Daoy (cell line): ENCODE measurements at places on chromosomes 13 and 19. TPM values are rescaled to one million over a fixed set of nuclear protein-coding genes. Genes with fewer than 3 reads are reported as not detected.

ZNF154 gene
- total RNA-seq = not detected in 2 replicates

NKPD1 gene
- total RNA-seq = 0.11 and 1.4 TPM in 2 replicates

DCLK1 gene
- 7.0 and 8.9 TPM in 2 replicates for total RNA-seq

WDR88 gene
- not detected in 2 replicates for total RNA-seq

TTC9B gene
- total RNA-seq = not detected in 2 replicates

MCEMP1 gene
- total RNA-seq = not detected in 2 replicates

ZNF575 gene
- not detected in 2 replicates for total RNA-seq

SELENOV gene
- total RNA-seq = 0.57 and 6.3 TPM in 2 replicates

TMPRSS9 gene
- total RNA-seq = not detected in 2 replicates

ZNF880 gene
- total RNA-seq = 15.6 and 24.1 TPM in 2 replicates

CGB8 gene
- total RNA-seq = 27.8 and 31.4 TPM in 2 replicates

DNA sequence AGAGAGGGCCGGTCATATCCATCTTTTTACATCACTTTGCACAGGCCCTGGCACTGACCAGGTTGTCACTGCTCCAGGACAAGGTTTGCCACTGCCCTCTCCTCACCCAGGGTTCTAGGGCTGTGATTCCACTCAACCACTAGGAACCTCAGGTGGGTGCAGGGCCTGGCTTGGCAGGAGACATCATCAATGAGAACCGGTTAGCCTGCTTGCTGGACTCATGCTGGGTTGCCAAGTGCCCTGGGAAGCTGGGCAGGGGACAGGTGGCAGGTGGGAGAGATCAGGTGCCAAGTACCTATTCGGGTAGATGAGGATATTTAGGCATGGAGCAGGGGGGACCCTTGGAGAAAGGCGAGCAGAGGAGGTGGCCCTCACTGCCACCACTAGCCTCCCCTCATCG lies 4.2 kb upstream of the CERS4 start:
- no peak for DNase-seq

- DNase-seq = no peak
Observed at GRCh38 chr19:56222901-56223300, 20.8 kb downstream of the ZSCAN5C start.

DNA sequence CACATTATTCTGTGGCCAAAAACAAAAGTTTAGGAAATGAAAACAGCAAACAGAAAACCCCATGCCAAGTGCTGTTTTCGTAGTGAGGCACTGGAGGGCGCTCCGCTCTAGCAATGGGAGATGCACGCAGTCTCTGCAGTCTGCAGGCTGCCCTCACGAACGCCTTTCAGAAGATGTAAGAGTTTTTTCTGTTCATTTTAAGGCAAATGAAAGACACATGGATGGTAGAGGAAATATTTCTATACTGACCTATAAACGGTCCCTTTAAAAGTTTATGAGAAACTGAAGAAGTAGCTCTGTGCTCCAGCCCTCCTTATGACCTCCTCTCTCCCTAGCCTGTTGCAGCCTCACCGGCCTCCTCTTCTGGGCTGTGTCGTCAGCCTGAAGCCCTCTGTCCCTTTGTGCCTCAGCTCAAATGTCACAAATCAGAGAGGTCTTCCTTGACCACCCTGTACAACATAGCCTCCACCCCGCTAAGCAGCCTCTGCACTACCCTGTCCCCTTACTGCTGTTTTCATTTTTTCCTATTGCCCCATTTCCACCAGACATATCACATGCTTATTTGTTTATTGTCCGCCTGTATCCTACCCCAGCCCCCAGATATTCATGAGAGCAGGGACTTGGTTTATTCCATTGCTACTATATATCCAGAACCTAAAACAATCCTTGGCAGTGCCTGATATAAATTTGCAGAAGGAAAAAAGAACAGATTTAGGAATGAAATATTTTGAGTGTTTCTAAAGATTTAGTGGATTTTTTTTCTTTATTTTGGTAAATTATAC lies 116.4 kb downstream of the TM9SF2 start:
- DNase-seq = peak; percentile 49

- DNase-seq = peak; percentile 21
Observed at GRCh38 chr13:79385694-79386093, 20.4 kb downstream of the RBM26 start.

- DNase-seq = no peak
Observed at GRCh38 chr13:20272588-20273171, 40.6 kb upstream of the GJB6 start.

GRCh38 chr13:105612541-105612940 lies 922.9 kb downstream of the EFNB2 start:
- DNase-seq = no peak

GRCh38 chr19:2083174-2083854 lies 12.8 kb downstream of the MOB3A start:
- DNase-seq = no peak

DNA sequence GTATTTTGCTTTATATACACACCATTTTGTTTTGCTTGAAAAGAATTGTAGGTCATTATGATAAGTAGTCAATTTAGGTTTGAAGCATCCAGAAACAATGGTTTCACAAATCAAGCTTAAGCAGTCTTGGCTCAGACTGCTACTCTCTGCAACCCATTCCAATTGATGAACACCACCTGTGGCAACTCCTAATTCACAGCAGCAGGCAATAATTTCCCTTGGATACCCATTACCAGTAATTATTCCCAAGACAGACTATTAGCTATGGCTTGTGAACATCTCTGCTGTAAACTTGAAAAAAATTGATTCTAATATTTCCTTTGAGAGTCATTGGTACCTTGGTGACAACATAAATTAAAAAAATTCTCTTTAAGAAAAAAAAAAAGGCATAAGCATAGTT lies 299.3 kb upstream of the SLITRK6 start:
- DNase-seq = no peak

- no peak for DNase-seq
Observed at GRCh38 chr13:100154842-100155416, 66.0 kb downstream of the PCCA start.

- DNase-seq = no peak
Observed at GRCh38 chr13:92197669-92198068, 799.2 kb downstream of the GPC5 start.

GRCh38 chr19:49119411-49120324 lies at the start of gene PPFIA3:
PPFIA3 (plus strand) TSS chr19:49119544; CDS start chr19:49127874, 8,330 bp downstream.
- peak; percentile 72 for DNase-seq

GRCh38 chr19:42422092-42422900 lies 4.9 kb downstream of the LIPE start:
- no peak for DNase-seq

GRCh38 chr13:33994198-33994597 lies 176.2 kb downstream of the RFC3 start:
- DNase-seq = no peak

DNA sequence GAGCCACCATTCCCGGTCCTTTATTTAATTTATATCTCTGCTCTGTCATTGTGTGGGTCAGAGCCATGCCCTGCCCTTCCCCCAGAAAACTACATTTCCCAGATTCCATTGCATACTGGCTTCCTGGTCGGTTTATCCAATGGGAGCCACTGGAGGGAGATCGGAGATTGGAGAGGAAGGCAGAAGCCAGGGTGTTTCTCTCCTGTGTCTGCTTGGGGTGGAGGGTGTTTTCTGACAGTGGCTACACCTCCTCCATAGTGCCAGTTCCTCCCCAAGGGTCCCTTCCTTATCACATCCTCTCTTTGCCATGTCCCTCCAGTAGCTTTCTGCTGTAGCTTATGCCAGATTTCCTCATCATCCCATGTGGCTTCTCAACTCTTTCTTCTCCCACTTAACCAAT lies 19.0 kb downstream of the OLFM2 start:
- DNase-seq = peak; percentile 76

- no peak for DNase-seq
Observed at GRCh38 chr19:17081672-17082630, 6.4 kb downstream of the MYO9B start.

DNA sequence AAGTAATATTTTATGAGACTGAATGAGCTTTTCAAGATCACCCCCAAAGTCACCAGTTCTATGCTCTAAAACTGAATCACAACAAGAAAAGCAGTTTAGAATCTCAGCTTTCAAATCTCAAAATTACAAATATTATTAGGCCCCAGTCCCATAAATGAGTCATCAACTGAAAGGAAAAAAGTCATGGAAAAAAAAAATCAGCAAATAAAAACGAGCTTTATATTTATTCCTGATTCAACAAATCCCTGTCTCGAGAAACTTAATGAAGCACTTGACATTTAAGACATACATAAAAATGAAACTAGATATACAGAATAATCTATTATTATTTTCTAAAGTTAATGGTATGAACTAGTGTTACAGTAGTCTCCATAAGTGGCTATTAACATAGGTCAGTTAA lies 203.0 kb downstream of the DIAPH3 start:
- no peak for DNase-seq

DNA sequence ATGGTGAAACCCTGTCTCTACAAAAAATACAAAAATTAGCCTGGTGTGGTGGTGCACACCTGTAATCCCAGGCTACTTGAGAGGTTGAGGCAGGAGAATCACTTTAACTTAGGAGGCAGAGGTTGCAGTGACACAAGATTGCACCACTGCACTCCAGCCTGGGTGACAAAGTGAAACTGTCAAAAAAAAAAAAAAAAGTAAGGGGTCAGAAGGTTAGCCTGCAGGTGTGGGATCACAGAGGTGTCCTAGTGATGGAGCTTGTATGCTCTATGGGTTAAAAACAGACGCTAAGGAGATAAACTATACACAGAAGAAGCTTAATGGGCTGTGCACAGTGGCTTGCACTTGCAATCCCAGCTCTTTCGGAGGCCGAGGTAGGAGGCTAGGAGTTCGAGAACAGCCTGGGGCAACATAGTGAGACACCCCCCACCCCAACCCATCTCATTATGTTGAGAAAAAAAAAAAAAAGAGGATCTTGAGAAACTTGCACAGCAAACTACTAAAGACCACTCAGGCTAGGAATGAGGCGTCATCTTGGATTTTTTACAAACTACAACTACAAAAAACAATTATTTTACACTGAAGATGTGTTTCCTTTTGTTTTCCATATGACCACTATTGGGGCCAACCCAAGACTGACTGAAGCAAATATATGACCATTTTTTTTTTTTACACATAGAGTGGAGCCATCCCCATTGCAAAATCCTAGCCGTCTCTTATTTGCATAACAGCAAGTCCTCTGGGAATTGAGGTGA lies 7.9 kb downstream of the FOSB start:
- no peak for DNase-seq

- DNase-seq = no peak
Observed at GRCh38 chr19:4702764-4703163, 20.9 kb downstream of the DPP9 start.

DNA sequence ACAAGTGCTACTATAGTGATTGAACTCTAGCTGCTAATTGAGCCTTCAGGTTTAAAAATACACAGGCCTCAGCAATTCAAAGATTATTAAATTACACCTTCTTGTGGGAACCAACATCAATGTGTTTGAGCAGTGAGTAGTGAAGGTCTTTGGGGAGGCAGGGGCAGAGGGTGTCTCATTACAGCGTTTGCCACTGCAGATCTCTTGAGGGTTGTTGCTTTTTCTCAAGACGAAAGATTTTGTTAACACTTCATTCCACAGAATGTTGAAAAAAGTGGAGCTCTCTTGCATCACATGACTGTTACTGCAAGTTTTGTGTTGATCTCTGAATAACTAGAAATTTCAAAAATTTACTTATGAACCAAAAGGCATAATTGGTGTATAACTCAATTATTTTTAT lies 253.6 kb downstream of the ATP8A2 start:
- DNase-seq = no peak

DNA sequence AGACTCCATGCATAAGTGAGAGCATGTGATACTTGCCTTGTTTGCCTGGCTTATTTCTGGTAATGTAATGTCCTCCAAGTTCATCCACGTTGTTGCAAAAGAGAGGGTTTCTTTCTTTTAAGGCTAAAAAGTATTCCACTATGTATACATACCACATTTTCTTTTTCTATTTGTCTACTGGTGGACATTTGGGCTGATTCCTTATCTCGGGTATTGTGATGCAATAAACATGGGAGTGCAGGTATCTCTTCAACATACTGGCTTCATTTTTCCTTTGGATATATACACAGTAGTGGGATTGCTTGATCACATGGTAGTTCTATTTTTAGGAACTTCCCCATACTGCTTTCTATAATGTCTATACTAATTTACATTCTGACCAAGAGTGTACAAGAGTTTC lies 49.6 kb upstream of the EBPL start:
- no peak for DNase-seq

- no peak for DNase-seq
Observed at GRCh38 chr13:66585669-66586203, 644.4 kb downstream of the PCDH9 start.
